ENCODE measurements at places on chromosomes 3 and 15. TPM values are rescaled to one million over a fixed set of nuclear protein-coding genes. Genes with fewer than 3 reads are reported as not detected.

The TNIK gene
- polyA plus RNA-seq: 53.5 TPM

The MAP1A gene
- 0.05 TPM for polyA plus RNA-seq

The MRAS gene
- polyA plus RNA-seq: not detected

The KBTBD13 gene
- not detected for polyA plus RNA-seq

The EPHB3 gene
- polyA plus RNA-seq: not detected

The ROPN1 gene
- polyA plus RNA-seq: not detected

The LSAMP gene
- 1.7 TPM for polyA plus RNA-seq

The TPRA1 gene
- polyA plus RNA-seq: 34.2 TPM

The MKRN3 gene
- polyA plus RNA-seq: 0.30 TPM

The CCDC39 gene
- 0.29 TPM for polyA plus RNA-seq

The COL8A1 gene
- 0.04 TPM for polyA plus RNA-seq

The SYNPR gene
- polyA plus RNA-seq: not detected

The RTP3 gene
- polyA plus RNA-seq: not detected

Measured in GM12878 (cell line).